ENCODE measurements at places on chromosomes 3 and 15.

- no peak for DNase-seq
These were observed 98.1 kb downstream of the TMCC1 start for GRCh38 chr3:129795186-129796010.

GRCh38 chr3:101036213-101036618 lies 43.0 kb upstream of the ABI3BP start:
- DNase-seq, result no peak

- no peak for DNase-seq
These were observed 8.4 kb upstream of the RTP1 start for GRCh38 chr3:187188931-187189330.

DNA sequence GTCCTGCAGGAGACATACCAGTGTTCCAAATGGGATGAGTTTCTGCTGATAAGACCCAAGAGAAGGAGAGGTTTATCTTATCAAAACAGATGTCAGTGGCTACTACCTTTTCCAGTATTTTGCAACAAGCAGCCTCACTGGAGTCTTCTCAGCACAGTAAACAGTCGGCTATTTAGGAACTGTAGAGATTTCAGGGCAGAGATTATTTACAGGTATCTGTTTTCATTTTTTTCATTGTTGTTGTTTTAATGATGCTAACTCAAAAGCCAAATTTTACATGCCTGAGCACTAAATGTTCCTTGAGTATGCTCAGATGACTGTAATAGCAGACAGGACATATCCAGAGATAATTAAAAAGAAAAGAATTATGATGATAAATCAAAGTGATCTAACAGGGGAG lies 252.1 kb downstream of the EPHA6 start:
- DNase-seq, result no peak

DNA sequence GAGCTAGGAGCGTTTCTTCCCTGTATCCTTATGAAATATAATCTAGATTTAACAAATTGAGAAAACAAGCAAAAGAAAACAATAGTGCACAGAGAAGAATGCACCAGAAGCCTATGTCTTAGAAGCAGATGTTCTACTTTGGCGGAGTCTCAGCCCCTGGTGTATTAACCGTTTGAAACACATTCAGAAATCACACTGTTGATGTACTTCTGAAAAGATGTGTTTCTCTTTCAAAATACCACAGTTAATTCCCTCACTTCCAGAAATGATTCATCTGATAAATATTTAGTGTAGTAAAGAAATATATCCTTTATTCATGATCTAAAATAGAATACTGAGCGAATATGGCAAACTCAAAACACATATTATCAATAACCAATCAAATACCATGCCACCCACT lies 77.7 kb downstream of the CBLB start:
- no peak for DNase-seq

DNA sequence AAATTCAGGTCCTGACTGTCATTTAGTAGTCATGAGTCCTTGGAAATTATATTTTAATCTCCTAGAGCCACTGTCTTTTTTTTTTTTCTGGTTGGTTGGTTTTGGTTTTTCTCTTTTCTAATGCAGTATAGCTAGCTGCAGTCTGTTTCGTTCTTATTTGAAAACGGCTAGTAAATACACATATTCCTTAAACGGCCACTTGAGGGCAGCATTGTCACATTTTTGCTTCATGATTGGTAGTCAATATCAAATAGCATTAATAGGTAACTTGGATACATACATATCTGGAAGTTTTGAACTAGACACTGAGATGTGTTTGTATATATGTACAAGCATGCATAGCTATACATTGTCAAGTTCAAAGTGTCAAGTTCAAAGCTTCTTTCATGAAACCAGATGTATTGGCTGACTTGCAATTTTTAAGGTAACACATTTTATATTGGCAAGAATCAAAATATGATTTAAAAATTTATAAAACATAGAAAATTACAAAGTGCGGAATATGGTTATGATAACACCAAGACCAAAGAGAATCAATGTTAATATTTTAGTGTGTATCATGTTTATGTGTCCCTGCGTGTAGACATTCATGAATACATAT lies 22.5 kb downstream of the GABRA5 start:
- DNase-seq, result no peak

DNA sequence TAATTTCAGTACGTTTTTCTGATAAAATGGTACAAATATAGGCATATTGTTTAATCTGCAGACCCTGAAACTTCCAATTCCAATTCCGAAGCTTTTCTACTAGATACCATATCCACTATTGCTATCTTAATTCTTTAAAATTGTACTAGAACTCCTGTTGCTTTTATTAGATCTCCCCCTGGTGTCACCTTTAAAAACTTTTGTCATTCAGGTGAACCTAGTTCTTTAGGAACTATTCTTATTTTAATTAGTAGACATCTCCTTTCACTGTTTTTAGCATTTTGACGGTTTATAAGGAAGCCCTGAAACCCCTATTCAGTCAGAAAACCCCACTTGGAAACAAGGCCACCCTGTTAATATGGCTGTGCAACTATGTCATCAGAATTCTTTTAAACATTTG lies 22.3 kb downstream of the C2CD4B start:
- DNase-seq, result no peak

DNA sequence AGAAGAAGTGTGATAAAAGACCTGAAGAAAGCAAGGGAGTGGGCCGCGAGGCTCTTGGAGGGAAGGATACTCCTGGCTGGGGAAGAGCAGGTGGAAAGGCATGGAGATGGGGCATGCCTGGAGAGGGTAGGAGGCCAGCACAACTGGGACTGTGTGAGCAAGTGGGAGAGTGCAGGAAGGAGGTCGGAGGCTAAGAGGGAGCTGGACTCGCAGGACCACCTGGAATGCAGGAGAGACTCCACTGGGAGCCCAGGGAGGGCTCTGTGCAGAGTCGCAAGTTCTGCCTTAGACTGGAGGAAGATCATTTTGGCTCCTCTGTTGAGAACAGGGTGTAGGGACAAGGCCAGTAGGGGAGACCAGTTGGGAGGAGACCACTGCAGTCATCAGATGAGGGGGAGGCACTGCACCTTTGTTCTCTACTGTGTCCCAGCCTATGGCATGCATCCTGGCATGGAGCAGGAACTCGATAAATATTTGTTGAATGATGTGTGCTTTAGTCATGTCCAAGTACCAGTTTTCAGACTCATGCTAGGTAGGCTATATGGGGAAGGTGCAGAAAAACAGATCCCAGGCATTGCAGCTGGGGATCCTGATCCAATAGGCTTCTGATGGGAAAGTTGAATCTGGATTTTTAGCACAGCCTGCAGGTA lies 13.7 kb downstream of the FAM107A start:
- DNase-seq, result no peak

- no peak for DNase-seq
These were observed 19.5 kb downstream of the ARHGEF3 start for GRCh38 chr3:56782215-56782614.

DNA sequence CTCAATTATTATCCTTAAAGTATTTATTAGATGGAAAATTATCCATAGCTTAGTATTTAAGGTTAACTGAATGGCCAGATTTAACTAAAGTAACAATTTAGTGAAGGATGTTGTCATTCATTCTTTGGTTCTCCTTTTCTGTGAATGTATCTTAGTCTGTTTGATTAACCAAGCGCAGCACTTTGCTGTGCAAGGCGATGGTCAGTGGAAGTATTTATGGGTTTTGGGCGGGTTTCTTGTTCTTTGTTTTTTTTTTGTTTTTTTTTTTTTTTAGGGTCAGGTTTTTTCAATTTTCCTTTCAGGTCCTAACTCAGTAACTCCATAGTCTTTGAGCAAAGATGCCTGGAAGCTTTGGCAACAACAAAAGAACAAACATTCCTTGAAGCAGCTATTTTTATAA lies 328.8 kb downstream of the PTPRG start:
- DNase-seq, result no peak

DNA sequence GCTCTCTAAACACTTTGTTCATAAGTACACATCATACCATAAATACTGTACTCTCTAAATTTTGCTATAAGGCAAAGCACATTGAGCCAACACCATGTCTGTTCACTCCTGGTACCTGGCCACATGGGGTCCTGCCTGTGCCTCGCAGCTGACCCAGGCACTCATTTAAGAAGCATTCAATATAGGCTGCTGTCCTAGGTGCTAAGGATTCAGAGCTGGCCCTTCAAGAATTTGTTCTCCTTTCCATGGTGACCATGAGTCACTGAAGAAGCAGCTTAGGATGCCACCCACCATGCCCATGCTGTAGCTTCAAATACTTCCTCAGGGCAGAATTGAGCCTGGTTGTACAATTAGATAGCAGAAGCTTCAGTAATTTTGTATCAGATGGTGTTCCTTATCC lies 119.2 kb upstream of the ZBED2 start:
- DNase-seq, result no peak

- no peak for DNase-seq
These were observed 615.2 kb upstream of the TGFBR2 start for GRCh38 chr3:29991198-29991597.

- no peak for DNase-seq
These were observed 317.7 kb upstream of the TLE3 start for GRCh38 chr15:70415398-70415797.

DNA sequence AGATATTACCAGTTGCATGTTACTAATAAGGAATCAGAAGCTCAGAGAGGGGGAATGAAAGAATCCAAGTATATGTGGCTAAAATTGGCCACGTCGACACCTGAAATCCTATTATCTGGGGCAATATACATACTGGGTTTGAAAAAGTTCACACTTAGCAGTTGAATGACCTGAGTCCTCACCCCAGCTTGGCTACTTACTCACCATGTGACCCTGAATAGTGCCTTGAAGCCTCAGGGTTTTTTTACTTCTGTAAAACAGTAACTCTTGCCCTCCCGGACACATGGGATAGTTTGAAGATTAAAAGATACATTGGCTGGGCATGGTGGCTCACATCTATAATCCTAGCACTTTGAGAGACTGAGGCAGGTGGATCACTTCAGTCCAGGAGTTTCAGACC lies 342.2 kb upstream of the TPRG1 start:
- DNase-seq, result no peak

DNA sequence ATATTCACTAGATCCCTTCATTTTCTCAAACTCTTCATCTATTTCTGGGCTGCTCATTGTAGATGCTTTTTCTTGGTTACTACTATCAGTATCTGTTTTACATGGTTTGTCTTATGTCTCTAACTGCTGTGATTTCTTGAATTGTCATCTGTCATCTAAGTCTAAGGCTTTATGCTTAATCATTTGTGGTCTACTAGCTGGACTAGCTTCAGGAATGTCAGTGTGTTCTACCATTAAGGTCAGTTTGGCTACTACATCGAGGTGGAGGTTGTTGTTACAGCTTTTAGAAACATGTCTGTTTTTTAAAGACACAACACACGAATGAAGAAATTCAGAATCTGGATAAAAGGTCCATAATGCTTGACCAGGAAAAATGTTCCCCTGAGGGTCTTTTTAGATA lies 82.2 kb downstream of the ABI3BP start:
- no peak for DNase-seq

GRCh38 chr15:84992157-84992944 lies 10.7 kb downstream of the PDE8A start:
- DNase-seq, result no peak

DNA sequence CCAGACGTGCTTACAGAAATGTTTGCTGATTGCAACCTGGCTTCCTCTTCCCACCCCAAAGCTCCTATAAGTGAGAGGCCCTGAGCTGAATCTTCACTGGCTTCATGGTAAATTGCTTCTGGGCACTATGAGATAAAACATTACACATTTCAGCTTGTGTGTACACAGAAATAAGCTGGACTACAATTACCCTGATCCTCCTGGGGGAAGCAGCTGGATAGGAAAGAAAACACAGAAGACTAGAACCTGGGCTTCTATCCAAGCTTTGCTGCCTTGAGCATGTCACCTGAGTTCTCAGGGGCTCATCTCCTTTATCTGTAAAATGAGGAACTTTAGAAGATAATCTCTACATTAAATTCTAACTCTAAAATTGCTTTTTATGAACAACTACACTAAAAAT lies 40.3 kb downstream of the THBS1 start:
- DNase-seq, result no peak

DNA sequence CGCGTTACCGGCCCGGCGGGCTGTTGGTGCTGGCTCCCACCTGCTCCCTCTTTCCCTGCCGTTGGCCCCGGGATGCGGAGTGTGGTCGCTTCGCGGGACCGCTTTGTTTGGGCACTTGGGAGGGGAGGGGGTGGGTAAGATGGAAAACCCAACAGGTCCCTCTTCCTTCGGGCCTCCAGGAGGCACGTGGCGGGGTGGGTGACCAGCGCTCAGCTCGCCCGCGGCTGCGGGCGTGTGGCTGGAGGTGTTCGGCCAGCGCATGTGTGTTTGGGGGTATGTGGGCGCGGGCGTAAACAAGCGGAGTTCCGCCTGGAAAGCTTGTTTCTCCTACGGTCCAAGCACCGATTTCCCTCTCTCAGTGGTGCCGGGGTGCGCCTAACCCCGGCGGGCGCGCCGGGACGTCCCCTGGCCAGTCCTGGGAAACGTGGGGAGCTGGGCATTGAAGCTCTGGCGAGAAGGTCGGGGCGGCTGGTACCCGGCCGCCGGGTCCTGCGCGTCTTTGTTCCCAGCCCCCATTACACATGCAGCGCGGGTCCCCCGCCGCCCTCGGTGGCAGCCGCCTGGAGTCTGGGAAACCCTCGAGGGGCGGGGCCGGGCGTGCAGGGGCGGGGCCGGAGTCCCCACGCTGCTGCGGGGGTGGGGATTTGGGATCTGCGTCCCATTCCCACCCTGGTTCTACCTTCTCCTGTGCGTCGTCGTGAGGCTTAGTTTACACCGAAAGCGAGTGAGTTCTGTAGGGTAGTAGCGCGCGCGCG lies 1.4 kb downstream of the ACVR2B start:
- no peak for DNase-seq

DNA sequence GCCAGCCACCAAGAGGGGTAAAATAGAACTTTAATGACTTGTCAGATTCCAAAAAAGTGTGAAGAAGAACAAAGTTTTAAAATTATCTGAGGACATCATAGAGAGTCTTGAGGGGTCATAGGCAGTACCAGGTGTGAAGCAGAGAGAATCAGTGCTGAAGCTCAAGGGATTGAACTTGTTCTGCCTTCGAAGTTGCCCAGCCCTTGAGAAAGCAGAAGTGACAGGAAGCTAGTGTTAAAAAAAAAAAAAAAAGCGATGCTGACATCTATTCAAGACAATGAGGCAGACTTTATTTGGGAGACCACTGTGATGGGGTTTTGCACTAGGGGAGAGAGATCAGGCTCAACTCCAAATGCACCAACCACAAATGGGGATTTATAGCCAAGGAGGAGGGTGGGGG lies 21.8 kb downstream of the FBXO22 start:
- no peak for DNase-seq

- no peak for DNase-seq
These were observed 32.2 kb downstream of the RPLP1 start for GRCh38 chr15:69484837-69485236.

GRCh38 chr3:138964264-138964663 lies 17.2 kb downstream of the FOXL2NB start:
- DNase-seq, result no peak

GRCh38 chr15:85417276-85417675 lies 36.9 kb downstream of the AKAP13 start:
- DNase-seq, result no peak

- no peak for DNase-seq
These were observed 53.9 kb upstream of the NR2F2 start for GRCh38 chr15:96276438-96277210.
